ENCODE measurements at places on chromosomes 6 and 20. TPM values are rescaled to one million over a fixed set of nuclear protein-coding genes. Genes with fewer than 3 reads are reported as not detected.

LHFPL5 gene
- not detected for polyA plus RNA-seq

KIF6 gene
- not detected for polyA plus RNA-seq

TPX2 gene
- polyA plus RNA-seq = 0.85 TPM

RIMS4 gene
- polyA plus RNA-seq = not detected

RAET1L gene
- not detected for polyA plus RNA-seq

PPP1R14C gene
- polyA plus RNA-seq = not detected

APOM gene
- 4.9 TPM for polyA plus RNA-seq

DNA sequence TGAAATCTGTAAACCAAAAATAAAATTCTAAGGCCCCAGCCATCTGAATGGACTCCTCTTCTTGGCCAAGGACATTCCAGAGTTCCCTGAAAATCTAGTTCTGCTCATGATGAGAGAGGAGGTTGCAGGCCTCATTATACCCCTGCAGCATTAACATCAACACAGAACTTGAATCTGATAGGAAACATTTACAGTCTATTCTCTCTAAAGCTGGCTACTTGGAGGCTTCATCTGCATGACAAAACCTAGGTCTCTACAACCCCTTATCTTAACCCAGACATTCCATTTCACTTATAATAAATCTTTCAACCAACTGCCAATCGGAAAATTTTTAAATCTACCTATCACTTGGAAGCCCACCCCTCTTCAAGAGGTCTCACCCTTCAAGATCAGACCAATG lies 15.7 kb downstream of the RTN4IP1 start:
- no peak for DNase-seq

DNA sequence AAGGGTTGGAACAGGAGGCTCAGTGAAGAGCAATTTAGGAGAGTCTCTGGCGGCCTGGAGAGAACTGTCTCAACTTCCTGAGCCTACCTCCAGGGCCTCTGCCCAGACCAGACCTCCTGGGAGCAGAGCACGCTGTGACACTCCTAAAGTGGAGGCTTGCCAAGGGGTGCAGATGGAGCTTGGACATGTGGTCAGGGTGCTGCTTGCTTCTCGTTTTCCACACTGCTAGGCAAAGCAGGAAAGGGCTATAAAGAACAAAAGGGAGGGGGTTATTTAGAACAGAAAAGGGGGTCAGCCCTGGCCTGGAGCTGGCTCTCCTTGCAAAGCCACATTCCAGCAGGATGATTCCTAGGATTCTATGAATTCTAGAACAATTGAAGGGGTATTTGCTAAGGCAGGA lies 145.7 kb upstream of the GGTLC1 start:
- no peak for DNase-seq

GRCh38 chr6:85118652-85119235 lies 331.1 kb upstream of the NT5E start:
- no peak for DNase-seq

DNA sequence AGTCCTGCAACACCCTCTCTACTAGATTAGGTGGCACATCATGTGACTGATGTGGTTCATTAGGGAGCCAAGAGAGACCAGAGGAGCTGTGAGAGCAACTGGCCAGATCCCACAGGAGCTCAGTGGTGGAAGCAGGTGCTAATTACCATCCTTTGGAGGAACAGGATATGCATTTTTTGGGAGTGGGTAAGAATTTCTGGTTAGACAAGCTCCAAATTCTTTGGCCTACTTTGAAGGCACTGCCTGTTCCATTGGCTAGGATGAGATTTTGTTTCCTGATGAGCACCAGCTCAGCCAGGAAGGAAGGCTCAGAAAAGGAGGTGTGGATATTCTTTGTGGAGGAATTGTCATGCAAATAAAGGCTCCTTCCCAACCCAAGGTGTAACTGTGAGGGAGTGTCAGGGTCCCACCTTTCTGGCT lies 130.3 kb upstream of the BMP2 start:
- no peak for DNase-seq

- DNase-seq = no peak
Measured at GRCh38 chr6:34231566-34232336, 4.9 kb upstream of the HMGA1 start.

- DNase-seq = no peak
Measured at GRCh38 chr6:162974685-162975084, 246.9 kb downstream of the PACRG start.

DNA sequence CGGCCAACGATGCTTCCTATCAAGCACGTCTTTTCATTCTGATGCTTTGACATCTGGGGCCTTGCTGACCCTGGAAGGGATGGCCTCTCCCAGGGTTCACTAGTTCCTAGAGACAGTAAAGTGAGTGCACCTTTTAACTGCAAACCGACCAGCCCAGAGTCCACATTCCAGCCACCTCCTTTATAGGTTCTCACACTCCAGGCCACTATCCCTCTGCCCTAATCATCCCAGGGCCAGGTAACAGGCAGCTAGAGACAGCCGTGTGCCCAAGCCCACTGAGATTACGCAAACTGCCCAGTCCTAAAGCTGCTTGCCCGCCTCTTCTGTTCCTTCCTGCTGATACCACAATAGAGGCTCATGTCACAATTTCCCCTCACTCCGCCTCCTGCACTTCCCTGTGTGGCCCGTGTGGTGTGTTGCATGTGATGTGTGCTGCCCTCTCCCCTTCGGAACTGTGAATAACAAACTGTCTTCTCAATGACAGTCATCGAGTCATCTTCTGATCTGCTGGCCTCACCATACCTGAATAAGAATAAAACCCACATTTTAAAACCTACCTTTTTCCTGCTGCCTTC lies 123.7 kb upstream of the EXOC2 start:
- no peak for DNase-seq

GRCh38 chr6:107348224-107348623 lies 111.1 kb downstream of the PDSS2 start:
- DNase-seq = no peak

- no peak for DNase-seq
Measured at GRCh38 chr6:106501960-106502371, 127.3 kb downstream of the RTN4IP1 start.

GRCh38 chr6:73857341-73857890 lies 161.4 kb downstream of the CD109 start:
- DNase-seq = no peak

DNA sequence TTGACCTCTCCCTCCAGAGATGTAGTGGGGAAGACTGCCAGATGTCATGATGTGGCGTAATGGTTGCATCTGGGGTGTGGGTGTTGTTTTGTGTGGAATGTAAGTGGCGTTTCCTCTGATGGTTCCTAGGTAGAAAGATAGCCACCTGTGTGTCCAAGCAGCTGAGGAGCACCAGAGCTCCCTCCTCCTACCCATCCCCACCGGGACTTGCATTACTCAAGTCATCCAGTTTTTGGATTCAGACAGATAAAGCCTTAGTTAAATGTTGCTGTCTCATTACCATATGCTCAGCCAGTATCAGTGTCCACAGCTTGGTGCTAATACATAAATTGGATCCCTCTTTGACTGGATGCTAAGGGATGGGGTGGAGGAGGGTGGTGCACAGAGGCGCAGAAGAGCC lies 282.3 kb downstream of the TBC1D7 start:
- DNase-seq = no peak

GRCh38 chr20:6566821-6567220 lies 200.7 kb upstream of the BMP2 start:
- DNase-seq = no peak

GRCh38 chr20:35008411-35009342 lies 53.0 kb downstream of the MYH7B start:
- DNase-seq = no peak

- DNase-seq = no peak
Measured at GRCh38 chr6:144106206-144106605, 10.8 kb upstream of the SF3B5 start.

DNA sequence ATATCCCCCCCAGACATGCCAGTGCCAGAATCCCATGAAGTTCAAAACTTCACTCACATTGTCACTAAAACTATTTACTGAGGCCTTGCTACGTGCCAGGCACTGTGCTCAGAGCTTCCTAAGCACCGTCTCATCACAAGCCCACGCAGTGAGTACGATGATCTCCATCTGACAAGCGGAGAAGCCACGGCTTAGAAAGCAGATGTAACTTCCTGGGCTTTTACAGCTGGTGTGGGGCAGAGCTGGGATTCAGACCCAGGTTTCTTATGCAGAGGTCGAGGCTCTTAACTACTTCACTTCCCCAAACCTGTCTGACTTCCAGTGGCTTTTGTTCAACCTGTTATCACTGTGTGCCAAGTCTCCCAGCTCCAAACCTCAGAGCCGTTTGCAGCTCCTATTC lies 8.3 kb downstream of the MDGA1 start:
- DNase-seq = no peak
